ENCODE measurements at places on chromosomes 11 and 22.

GRCh38 chr11:73565804-73566203 is 32.1 kb downstream of the FAM168A start:
- no peak for DNase-seq

GRCh38 chr11:2387266-2387987 is 10.3 kb downstream of the CD81 start:
- no peak for DNase-seq

DNA sequence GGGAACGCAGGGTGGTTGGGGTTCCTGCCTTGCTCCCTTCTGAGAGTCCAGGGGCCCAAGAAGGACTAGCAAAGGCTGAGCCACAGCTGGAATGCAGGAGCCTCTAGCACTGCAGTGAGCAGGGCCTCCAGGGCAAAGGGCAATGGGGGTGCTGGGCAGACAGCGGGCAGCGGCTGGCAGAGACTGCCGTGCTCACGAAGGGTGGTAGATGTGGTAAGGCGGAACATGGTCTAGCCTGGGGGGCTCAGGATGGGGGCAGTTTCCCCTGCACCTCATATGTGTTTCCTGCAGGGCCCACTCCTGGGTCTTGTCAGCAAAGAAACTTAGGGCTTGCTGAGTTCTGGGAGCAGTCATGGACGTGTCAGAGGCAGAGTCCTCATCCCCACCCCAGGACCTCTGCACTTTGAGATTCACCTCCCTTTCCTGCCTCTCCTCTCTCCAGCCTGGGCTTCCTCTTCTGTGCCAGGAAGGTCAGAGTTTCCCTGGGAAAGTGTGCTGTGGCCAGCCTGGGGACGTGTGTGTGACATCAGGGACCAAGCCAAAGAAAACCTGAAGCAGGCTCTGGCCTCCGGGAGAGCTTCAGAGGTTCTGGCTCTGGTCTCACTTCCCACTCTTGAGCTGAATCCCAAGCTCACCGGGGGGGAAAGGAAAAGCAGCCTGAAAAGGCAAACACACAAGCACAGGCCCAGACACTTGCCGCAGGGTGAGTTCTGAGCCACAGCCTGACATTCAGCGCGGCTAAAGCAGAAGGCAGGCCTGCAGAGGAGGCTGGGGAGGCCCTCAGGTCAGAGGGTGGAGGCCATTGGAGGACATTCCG is 4.4 kb downstream of the MOGAT2 start:
- DNase-seq: no peak

DNA sequence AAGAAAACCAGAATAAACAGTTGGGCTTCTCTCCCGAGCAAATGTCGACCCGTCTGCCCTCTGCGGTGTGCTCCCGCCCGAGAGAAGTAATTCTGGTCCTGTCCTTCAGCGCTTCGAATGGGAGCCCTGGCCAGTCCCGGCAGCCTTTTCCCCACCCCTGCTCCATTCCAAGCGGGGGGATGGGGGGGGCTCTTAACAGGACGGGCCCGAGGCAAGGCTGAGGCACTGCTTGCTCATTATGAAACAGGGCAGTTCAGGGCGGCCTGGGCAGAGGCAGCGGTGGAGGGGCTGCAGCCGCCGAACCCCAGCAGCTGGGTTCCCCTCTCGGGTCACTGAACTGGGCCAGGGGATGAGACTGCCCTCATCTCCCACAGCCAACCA is 9.1 kb downstream of the BACE1-AS start:
- peak; percentile 47 for DNase-seq

DNA sequence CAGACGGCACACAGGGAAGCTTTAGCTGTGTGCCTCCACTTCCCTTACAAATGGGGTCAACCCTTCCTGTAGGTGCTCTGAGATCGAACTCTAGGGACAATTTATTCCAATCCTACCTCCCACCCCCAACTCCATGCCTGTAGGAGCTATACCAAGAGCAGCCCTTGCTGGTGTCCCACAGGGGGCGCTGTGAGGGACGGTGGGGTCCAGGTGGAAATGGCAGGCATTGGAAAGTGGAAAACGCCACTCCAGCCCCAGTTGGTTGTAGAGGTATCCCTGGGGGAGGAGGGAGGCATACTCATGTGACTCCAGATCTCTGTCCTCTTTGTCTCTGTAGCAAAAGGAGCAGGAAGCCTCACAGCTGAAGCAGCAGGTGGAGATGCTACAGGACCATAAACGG is 161.3 kb downstream of the MYO18B start:
- DNase-seq: no peak

DNA sequence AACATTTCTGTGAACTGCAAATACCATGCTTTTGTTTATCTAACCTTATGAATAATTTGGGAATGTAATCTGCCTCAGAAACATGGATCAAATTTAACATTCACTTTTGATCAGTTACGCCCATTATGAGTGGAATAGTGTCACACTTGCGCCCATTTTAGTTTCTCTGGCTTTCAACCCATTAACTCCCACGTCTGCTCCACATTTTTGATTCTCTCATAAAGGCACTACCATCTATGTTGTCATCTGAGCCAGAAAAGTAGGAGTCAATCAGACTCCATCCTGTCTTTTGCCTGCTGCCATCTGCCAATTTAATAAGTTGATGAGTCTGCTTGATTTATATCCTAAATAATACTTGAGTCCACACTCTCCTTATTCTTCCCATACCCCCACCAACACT is 1090.7 kb downstream of the DLG2 start:
- no peak for DNase-seq

GRCh38 chr11:72037554-72038311 is 39.0 kb downstream of the IL18BP start:
- DNase-seq: no peak

DNA sequence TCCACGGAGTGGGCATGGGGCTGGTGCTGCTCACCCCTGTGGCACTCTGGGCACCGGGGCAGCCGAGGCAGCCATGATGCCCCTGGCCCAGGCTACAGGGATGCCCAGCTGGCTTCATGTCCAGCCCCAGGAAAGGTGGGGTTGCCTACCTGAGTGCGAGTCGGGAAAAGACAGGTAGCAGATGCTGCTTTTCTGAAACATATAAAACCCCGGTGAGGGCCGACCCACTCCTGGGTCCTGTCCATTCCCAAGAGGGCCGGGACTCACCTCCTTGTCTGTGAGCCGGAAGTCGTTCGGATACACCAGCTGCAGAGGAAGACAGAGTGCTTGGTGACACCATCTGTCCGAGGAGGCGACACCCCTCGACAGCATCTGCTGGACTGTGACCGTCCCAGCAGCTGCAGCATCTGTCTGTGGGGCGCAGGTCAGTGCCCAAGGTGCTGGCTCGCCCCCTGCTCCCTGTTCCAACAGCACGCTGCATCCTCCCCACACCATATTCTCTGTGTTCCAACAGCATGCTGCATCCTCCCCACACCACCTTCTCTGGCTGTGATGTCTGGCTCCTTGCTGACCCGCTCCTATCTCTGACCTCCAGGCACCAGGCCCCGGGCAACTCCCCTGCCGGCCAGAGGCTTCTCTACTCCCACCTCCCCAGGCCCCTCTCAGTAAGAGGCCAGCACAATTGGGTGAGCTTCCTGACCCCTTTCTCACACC is 8.0 kb downstream of the DENND6B start:
- DNase-seq: no peak

DNA sequence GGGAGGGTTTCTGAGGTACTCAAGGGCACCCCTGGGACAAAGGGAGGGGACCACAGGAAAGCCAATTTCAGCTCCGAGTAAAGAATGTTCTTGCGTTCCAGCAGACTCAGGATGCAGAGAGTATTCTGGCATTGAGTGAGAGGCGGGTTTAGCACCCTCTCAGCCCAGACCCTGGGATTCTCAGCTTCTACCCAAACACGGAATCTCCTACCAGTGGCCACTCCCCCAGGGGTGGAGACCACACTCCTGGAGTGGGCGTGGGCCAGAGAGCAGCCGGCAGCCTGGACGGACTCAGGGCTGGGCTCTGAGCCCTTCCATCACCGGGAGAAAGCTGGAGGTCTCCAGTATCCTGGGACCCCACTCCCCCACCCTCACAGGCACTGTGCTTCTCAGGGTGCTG is 26.1 kb upstream of the TTLL12 start:
- DNase-seq: no peak

DNA sequence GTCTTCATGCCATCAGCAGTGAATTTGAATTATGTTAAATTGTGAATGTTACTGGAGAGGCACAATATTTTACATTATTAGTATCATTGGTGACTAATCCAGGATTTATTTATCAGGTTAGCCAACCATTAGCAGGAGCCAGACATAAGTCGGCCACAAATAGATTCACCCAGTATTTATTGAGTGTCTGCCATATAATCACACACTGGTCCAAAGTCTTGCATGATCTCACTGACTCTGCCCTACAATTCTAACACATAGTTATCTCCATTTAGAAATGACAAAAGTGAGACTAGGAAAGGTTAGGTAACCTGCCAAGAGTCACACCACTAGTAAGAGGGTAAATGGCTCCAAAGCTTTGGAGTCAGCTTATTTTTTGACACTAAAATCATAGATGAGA is 179.6 kb downstream of the BLID start:
- DNase-seq: no peak

GRCh38 chr11:110431051-110431672 is 1.4 kb downstream of the FDX1 start:
- DNase-seq: no peak

DNA sequence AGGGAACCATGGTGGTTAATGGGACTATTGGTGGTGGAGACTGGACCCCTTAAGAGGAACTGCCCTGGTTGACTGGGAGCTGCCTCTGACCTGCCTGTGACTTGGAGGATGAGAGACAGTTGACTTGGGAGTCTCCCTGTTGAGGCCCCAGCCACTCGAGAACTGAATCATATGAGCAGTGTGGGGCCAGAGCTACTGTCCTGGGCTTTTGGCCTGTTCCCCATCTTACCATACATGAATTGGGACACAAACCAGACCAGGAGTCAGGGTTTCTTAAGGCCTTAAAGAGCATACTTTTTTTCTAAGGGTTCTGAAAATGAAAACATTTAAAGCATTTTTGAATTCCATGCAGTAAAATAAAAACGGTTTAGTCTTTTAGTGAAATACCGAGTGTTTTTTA is 92.8 kb downstream of the TEAD1 start:
- no peak for DNase-seq

GRCh38 chr11:131591051-131591461 is 220.6 kb downstream of the NTM start:
- DNase-seq: no peak

GRCh38 chr11:31871310-31872075 is 60.4 kb upstream of the PAX6 start:
- no peak for DNase-seq

DNA sequence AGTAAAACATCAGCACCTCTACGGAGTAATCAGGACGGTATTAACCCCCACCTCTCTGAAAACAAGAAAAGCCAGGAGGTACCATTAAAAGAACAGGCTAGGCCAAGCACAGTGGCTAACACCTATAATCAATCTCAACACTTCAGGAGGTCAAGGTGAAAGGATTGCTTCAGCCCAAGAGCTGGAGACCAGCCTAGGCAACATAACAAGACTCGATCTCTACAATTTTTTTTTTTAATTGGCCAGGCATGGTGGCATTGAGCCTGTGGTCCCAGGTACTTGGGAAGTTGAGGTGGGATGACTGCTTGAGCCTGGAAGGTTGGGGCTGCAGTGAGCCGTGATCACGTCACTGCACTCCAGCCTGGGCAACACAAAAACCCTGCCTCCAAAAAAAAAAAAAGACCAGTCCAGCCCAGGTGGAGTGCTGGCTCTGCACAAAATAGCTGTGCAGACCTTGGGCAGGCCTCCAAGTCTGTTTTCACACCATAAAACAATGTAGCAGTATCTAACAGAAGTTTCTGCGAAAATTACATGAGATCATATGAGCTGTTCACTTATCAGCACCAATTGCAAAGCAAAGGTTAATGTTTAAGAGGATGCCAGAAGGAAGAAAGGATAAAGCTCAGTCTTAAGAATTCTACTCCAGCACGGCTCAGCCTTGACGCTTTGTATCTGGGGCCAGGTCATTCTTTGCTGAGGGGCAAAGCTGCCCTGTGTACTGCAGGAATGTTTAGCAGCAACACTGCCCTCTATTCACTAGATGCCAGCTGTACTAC is 14.8 kb downstream of the CHKA start:
- no peak for DNase-seq

DNA sequence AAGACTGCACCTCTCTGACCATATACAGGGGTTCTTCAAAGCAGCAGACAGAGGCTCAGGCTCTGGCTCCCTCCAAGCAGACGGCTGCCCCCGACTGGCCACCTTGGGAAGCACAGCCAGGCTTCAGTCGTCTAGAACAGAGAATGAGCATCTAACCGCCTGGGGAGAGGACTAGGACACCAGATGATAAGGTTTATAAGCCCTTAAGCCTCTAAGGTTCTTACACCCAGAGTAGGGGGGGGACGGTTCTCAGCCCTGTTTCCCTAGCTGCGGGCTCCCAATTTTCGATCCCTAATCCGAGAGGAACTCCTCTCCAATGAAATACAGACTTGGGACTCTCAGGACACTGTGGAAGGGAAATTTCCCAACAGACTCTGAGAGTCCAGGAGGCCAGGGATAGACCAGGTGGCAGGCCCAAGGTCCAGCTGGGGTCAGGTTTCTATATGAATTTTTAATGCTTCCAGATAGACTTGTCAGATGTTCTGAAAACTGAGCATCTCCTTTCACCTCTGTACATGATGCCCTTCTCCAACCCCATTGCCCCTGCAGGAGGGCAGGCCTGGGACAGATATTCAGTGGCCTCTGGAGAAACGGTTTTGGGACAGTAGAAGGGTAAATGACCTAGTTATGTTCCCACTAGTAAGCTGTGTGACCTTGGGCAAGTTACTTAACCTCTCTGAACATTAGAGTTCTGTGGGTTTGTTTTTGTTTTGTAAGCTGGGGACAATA is 20.2 kb downstream of the RTN4RL2 start:
- DNase-seq: no peak

DNA sequence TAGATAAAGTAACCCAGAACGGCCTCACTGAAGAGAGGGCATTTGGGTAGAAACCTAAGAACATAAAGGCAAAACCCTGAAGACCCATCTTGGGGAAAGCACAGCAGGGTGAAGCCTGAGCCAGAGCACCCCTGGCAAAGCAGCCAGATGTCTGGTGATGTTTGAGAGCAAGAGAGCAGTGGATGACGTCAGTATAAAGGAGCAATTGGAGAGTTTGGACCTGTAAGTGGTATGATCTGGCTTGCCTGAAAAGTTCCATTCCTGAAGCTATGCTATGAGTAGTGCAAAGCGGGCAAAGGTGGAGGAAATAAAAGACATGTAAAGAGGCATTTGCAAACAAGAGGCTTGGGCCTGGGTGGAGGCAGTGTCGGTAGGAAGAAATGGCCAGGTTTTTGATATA is 167.8 kb downstream of the MSANTD4 start:
- no peak for DNase-seq

- no peak for DNase-seq
These were observed 70.1 kb upstream of the PICALM start for GRCh38 chr11:86138958-86139357.

GRCh38 chr22:29078036-29078868 is 5.4 kb downstream of the KREMEN1 start:
- no peak for DNase-seq

Measured in C1 segment of cervical spinal cord (tissue), 14 donors.